ENCODE measurements at places on chromosomes 7 and 10.

GRCh38 chr10:119980956-119981750 lies 88.6 kb downstream of the SEC23IP start:
- no peak for DNase-seq

- no peak for DNase-seq
These were observed 130.8 kb downstream of the PAXIP1 start for GRCh38 chr7:154871928-154872750.

DNA sequence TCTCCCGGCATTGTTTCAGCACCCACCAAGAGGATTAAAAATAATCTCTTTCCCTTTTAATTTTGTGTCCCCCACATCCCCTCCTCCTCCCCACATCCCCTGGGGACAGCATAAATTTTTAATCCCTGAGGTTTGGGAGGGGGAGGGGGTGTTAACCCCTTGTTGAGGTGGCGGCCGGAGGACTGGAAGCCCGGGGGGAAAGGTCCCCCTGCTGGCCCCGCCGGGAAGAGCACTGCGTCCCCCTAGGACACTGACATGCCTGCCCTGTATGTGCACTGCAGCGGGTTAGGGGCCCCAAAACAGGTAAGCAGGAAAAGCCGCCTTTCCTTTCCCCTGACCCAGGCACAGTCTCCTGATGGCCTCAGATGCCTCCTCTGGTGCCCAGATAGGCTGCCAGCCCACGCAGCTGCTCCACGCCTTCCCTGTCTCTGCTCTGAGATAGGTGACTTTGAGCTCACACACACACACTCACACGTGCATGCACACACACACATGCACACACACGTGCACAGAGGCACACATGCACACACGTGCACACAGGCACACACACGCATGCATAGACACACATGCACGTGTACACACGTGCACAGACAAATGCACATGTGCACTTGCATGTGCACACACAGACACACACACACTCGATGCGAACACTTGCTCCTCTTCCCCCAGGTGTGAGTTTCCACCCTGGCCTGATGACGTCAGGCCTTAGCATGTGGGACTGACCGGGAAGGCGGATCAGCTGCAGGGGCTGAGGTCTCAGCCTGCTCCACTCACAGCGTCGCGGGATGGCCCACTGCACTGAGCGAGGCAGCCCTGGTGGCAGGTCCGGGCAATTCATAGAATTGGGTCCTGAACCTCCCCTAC lies 12.3 kb downstream of the CNPY1 start:
- no peak for DNase-seq

- peak; percentile 48 for DNase-seq
These were observed 15.3 kb downstream of the KCNH2 start for GRCh38 chr7:150962553-150963399.

DNA sequence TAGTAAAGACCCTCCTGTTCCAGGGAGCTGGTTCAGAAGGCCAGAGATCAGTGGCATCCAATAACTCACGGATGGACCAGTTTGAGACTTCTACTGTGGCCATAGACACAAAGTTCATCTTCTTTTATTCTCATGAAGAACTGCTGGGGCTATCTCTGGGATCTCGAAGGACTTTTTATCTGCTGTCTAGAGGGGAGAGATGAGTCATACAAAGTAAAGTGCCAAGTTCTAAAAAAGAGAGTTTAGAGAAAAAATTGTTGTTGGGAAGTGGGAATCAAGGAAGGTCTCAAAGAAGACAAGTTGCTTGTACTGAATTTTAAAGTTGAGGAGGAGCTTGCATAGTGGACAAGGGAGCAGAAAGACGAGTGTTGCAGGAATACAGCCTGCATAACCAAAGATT lies 8.0 kb upstream of the FAM221A start:
- no peak for DNase-seq

DNA sequence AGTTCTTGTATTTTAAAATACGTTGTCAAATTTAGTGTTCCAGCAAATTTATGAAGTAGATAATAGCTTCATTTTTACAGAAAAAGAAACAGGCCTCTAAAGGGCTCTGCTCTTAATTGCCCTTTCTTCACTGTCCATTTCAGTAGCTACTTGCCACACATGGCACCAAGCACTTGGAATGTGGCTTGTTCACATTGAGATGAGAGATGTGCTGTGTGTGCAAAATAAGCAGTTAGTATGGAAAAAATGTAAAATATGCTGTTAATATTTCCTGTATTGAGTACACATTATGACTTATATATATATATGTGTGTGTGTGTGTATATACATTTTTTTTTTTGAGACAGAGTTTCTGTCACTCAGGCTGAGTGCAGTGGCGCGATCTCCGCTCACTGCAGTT lies 19.5 kb downstream of the RBM33 start:
- DNase-seq: no peak
